Activated naive CD4-positive, alpha-beta T cell treated with anti-CD3 and anti-CD28 coated beads, Interleukin-2, amount 10 ng/mL, durations not matched to agents 5 hours and 36 hours (primary cell): ENCODE measurements at places on chromosomes 11 and 22. TPM values are rescaled to one million over a fixed set of nuclear protein-coding genes. Genes with fewer than 3 reads are reported as not detected.

LARGE2 gene
- total RNA-seq = 0.33 TPM

CASP4 gene
- 159 TPM for total RNA-seq

TMPRSS5 gene
- total RNA-seq = 1.2 TPM

ZBTB16 gene
- total RNA-seq = 4.8 TPM

OSM gene
- total RNA-seq = 74.5 TPM

BIRC3 gene
- 35.2 TPM for total RNA-seq

PRMT3 gene
- total RNA-seq = 15.4 TPM

CDC45 gene
- total RNA-seq = 47.1 TPM

GRIA4 gene
- total RNA-seq = not detected

APOC3 gene
- total RNA-seq = not detected

HOATZ gene
- total RNA-seq = not detected

LMNTD2 gene
- 4.5 TPM for total RNA-seq

PTH gene
- not detected for total RNA-seq
